ENCODE measurements at places on chromosomes 7 and 10. TPM values are rescaled to one million over a fixed set of nuclear protein-coding genes. Genes with fewer than 3 reads are reported as not detected.

Gene NME8
- not detected for total RNA-seq

Gene LAMB1
- 74.3 TPM for total RNA-seq

Gene LBX1
- not detected for total RNA-seq

Gene TEX47
- not detected for total RNA-seq

Gene UTF1
- not detected for total RNA-seq

Gene SLIT1
- not detected for total RNA-seq

Gene CISD1
- total RNA-seq: 68.8 TPM

Gene PON1
- not detected for total RNA-seq

Gene STEAP1B
- total RNA-seq: 0.47 TPM

Gene CLIP2
- total RNA-seq: 26.2 TPM

Gene KLLN
- 0.23 TPM for total RNA-seq

Gene AGMO
- not detected for total RNA-seq

Gene C10orf53
- not detected for total RNA-seq

Gene AKR1B15
- 0.29 TPM for total RNA-seq

Gene PIP
- total RNA-seq: not detected

Gene NPFFR1
- total RNA-seq: not detected

Gene HMX2
- total RNA-seq: not detected

Gene CYP3A5
- not detected for total RNA-seq

Gene VWA2
- total RNA-seq: not detected

Gene CACNA2D1
- 1.1 TPM for total RNA-seq

Gene SERPINE1
- 46.1 TPM for total RNA-seq

Gene CTAGE4
- 1.6 TPM for total RNA-seq

All from PC-3 (cell line).